ENCODE measurements at places on chromosomes 6 and 20.
A peak's percentile ranks its signal among the peaks of the same experiment; 100 is the strongest.

- no peak for DNase-seq
Observed at GRCh38 chr6:116239856-116240255, 14.0 kb downstream of the TSPYL4 start.

DNA sequence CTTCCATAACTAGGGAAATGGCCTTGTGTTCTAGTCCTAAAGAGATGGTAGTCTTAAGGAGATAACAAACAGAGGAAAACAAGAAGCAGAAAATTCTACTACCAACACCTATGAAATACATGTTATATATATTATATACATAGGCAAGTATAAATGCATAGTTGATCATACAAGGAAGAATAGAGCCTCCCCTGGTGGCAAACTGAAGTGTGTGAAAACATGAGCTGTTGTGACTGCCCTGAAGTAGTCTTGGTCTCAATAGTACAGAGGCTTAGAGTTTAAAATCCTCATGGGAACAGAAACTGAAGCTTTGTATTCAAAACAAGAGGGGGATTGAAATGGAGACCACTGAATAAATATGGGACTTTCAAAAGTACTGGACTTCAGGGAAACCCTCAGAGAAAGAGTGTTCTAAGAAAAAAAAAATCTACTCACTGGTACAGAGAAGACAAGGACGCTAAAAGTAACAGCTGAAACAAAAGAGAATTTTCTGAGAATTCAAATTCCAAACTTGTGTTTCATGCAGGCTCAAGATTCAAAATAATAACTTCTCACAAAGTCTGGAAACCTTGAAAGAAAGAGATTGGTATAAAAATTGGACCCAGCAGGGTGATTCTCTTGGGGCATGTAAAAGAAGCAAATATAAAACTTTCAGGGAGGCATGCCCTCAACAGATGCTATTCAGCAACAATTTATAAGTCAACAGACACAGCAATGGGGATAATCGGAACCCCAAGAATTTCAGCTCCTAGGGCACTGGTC is 59.7 kb upstream of the SAMD3 start:
- no peak for DNase-seq

DNA sequence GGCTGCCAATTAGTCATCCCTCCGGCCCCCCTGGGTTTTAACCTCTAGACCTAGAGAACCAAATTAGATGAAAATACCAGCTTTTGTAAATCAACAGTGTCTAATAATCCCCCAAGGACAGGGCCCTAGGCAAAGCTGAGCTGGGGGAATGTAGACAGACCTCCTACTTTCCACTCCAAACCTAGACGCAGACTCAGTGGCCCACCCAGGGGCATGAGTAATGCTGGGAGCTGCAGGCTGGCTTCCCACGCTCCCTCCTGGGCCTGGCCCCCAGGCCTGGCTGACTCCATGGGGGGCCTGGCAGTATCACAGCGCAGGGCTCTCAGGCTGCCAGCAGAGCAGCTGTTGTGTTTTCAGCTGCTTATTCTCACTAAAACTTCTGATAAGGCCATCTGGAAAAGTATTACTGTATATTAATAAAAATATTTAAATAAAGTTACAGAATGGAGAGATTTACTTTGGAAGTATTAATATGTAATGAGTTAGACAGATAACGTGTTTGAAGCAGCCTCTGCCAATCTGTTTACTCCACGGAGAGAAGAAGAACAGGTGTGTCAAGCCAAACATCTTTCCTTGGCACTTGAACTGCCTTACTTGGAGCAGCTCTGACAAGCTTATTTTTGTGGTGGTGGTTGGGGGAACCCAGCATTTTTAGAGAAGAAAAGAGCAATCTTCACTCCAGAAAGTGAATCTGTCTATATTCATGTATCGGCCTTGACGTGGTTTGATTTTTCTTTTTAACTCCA is 144.0 kb upstream of the AGPAT4 start:
- no peak for DNase-seq

DNA sequence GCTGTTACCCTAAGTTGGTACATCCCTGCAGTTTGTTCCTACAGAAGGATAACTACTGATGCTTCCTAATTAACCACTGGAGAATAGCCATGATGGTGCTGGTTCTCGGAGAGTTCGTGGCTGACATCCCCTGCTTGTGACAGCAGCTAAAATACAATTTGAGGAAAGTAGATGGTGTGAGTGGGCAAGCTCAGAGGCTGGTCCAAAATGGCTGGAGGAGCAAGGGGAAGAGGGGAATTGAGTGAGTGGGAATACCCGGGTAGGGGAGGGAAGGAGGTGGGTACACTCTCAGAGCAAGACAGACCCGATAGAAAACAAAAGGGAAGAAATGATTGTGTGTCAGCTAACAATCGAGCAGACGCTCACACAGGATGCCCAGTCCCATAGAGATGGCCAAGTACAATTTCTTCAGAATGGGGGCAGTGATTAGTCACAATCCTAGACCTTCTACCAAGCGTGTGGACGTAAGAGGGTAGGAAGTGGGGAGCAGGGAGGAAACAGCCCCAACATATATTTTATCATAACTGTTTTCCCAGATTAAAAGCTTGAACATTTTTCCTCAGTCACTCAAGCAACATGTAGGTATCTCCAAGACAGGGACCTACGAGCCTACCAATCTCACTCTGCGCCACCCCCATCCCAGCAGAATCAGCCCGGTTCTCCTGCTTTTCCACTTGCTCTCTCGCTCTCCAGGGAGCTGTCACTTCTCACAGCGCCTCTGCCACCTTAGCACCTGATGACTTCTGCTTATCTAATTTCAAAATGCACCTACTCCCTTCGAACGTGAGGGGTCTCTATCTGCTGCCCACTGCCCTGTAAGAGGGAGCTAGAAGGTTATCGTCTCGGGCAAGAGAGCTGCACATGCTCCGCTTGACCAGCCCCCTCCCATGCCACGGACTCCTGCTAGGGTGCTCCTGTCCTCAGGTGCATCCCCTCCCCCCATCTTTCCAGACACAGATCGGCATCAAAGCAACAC is 26.2 kb downstream of the RIPOR2 start:
- DNase-seq: peak; percentile 45

GRCh38 chr20:41182296-41183212 is 45.2 kb downstream of the PLCG1 start:
- DNase-seq: no peak

DNA sequence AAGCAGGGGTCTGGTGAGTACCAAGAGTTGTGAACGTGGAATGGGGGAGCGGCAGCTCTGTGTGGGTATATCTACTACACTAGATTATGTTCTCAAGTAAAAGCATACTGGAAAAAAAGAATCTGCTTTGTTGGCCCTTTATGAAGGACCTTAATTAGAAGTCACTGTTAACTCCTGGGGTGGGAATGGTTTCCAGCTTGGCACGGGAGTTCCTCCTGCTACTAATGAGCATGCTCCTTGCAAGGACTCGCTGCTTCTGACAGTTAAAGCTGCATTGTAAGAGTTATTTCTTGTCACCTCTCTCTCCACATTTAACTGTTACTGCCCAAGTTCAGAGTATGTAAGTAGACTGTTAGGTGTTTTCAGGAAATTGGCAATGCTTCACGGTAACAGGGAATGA is 292.7 kb downstream of the ZFAND3 start:
- no peak for DNase-seq

GRCh38 chr20:34365765-34366213 is 2.7 kb downstream of the ITCH start:
- no peak for DNase-seq

DNA sequence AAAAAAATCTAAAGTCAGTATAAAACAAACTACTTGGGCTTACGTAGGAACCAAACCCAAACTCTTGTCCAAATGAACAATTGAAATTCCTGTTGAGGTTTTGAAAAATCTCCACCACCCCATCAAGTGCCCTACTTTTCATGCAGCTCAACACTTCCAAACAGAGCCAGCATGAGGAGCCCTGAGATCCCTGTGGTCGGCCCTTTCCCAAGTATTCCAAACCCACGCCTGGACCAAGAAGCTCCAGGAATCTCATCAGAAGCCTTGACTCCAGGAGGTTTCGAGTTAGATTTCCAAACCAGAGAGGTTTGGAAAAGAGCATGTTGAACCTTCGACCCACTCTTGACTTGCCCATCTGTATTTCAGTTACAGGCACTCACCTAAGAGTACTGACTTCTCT is 179.3 kb downstream of the MTFR2 start:
- no peak for DNase-seq

DNA sequence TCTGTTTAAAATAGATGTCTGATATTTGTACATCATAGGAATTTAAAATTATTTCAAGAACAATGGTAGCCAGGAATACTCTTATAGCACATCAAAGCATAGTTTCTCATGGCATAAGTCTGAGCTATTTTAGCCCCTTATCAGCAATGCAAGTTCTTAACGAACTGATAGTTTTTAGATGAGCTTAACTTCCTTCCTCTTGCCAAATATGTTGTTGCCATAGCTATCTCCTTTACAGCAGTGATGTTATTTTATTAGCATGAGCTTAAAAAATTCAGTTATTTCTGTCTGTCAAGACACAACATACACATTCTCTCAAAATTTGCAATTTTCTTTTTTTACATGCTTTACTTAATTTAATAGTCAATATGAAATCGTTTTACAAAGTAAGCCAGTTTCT is 867.2 kb downstream of the PHF3 start:
- DNase-seq: no peak

DNA sequence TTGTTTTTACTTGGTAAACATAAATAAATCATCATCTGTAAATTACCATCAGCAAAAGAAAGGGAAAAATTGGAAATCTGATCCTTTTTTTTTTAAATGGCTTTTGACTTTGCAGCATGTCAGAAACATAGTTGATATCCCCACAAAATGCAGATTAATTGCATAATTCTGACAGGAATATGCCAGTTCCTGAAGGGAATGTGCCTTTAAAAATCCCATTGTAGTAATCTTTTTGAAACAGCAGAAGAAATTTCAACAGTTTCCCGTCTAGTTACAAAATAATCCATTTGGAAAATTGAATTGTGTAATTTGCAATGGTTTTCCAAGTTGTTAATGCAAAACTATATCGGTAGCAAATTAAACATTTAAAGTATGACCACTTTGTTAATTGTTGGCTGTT is 95.2 kb downstream of the DOK5 start:
- no peak for DNase-seq

GRCh38 chr6:41191569-41191968 is 9.4 kb downstream of the TREML2 start:
- DNase-seq: no peak

All from CD4-positive, alpha-beta T cell (primary cell).